CD8-positive, alpha-beta memory T cell (primary cell): ENCODE measurements at places on chromosomes 2 and 18.

DNA sequence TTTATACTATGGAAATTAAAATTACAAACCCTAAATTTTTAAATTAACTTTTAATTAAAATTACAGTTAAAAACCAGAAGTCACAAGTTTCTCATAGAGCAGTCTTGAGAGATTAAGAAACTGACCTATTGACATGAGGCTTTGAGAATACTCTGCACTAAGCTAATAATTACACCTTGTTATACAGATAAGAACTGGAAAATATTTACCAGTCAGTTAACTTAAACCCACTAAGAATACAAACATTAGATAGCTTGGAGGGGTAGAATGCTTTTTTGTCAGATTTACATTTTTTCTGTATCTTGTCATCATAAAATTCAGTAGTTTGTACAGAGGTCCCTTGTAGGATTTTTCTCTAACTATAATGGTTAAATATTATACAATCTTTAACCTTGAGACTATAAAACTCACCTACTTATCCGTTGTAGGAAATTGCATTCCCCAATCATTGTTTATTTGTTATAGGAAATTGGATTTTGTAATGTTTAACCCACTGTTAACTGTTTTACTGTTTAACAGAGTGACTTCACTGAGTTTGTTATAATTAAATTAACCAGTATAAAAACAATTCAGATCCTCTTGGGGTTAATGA lies 219.7 kb upstream of the PKDCC start:
- DNase-seq, result no peak

DNA sequence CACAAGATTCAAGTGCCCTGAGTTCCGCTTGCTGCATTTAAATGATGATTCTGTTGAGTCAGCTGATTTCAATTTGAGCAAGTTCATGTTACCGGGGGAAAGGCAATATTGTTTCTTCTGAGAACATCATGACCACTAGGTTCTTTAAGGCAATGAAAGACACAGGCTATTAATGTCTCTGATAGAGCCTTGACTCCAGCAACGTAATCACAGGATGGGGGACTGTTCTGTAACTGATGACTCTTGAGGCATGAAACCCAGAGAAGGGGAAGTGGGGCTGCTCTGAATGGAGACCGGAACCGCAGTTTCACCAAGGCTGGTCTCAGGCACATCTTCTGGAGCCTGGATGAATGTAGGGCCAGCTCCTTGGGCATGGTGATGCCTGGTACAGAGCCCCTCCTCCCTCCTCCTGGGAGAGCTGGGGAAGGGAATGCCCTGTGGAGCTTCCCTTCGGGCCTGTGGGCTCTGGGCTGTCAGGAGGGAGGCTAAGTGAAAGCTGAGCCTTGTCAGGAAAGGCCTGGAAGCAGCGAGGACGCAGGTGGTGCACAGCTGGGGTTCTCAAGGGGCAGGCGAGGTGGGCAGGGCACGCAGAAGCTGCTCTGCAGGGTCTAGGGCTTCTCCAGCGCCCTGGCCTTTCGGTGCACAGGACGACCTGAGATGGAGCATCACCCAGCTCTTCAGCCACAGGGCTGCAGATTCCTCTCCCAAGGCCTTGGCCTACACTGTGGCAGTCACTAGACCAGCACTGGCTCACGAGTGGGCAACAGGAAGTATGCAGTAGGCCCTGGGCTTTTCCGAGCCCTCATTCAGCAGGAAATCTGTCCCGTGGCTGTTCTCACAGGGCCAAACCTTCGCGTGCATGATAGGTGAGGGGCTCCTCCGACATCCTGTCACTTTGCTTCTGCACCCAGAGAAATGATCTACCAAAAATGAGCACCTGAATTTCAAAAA lies 36.6 kb upstream of the PRLH start:
- DNase-seq, result no peak

GRCh38 chr2:238401551-238401950 lies 25.2 kb upstream of the ASB1 start:
- DNase-seq, result no peak

GRCh38 chr2:182980115-182980514 lies 58.1 kb downstream of the NCKAP1 start:
- no peak for DNase-seq

DNA sequence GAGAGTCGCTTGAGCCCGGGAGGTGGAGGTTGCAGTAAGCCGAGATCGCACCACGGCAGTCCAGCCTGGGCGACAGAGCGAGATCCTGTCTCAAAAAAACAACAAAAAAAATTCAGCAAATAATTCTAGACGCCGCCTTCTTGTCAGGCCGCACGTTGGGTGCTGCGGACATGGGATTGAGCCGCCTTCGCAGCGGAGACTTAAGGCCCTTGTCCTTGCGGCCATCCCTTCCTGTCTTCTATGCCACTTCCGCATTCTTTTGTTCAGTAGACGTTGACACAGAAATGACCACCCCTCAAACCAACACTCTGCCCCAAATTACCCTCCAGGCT lies 15.8 kb downstream of the PTPN18 start:
- no peak for DNase-seq

GRCh38 chr2:156379071-156379470 lies 46.5 kb upstream of the NR4A2 start:
- no peak for DNase-seq

DNA sequence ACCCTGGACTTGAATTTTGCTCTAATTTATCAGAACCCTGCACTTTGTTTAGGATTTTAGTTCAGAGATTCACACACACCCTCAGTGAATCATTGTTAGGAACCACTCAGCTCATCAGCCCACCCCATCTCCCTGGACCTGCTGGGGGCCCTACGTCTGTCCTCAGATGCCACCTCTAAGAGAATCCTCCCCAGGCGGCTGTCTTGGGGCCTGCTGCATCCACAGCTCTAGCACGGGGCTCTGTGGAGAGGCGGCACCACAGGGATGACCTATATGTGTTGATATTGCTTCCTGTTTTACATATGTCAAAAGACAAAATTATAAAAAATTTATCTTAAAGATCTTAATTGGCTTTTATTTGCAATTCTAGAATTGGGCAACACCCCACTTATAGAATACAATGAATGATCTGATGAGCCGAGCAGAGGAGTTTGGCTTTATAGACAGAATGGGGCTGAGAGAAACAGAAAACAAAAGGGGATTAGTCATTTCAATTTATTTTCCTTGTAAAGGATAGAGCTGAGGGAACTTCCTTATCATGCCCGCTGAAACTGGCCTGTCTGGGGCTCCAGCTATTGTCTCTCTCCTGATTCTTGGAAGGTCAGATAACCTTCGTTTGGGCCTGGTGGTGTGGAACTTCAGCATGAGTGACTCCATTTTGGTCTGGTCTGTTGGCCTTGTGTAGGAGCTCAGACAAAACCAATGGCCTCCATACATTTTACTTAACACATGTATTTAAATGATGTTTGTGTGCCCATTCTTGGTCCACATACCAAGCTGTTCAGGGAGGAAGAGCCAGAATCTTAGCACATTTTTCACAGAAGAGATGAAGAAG lies 1.4 kb downstream of the MYO7B start:
- DNase-seq, result no peak
